ENCODE measurements at places on chromosomes 3 and 15.

GRCh38 chr15:44956388-44956787 lies at the start of gene TERB2:
Gene TERB2 (plus strand): TSS chr15:44956687. CDS start chr15:44956719, 32 bp downstream.
- no peak for DNase-seq

GRCh38 chr3:120550546-120550945 lies 45.6 kb upstream of the NDUFB4 start:
- no peak for DNase-seq
- H3K27ac ChIP-seq = no peak overlapping the region
- H3K27me3 ChIP-seq = no peaks in the 10 kb centered on the region
- H3K36me3 ChIP-seq = no peaks in the 10 kb centered on the region
- no peaks in the 10 kb centered on the region for H3K4me1 ChIP-seq

- no peaks in the 10 kb centered on the region for H3K4me1 ChIP-seq
- DNase-seq = no peak
- H3K27ac ChIP-seq = no peak overlapping the region
- no peaks in the 10 kb centered on the region for H3K27me3 ChIP-seq
- no peak overlapping the region for H3K4me3 ChIP-seq
Measured at GRCh38 chr3:197151580-197151979, 122.0 kb upstream of the MELTF start.

DNA sequence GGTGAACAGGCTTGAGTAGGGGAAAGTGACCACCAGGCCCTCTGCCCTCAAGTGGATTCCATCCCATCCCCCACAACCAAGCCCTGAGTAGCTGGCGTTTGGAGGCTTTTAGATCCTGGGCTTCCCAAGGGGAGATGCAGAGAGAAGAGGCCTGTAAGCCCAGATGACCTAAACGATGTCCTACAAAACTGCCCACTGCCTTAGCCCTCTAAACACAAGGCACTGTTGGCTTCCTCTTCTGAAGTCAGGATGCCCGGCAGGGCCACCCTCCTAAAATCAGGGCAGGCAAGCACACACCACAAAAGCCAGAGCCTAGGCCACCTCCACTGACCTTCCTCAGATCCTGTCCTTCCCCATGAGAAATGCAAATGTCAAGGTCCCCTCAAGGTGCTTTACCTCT lies 68.6 kb downstream of the ADCY5 start:
- no peaks in the 10 kb centered on the region for H3K27me3 ChIP-seq
- H3K36me3 ChIP-seq = no peaks in the 10 kb centered on the region
- DNase-seq = no peak
- no peaks in the 10 kb centered on the region for H3K4me1 ChIP-seq

- H3K27me3 ChIP-seq = no peaks in the 10 kb centered on the region
- DNase-seq = no peak
- H3K4me3 ChIP-seq = no peak overlapping the region
- no peak overlapping the region for H3K27ac ChIP-seq
Measured at GRCh38 chr3:74067296-74067695, 442.6 kb upstream of the PDZRN3 start.

- H3K27ac ChIP-seq = no peak overlapping the region
- H3K4me1 ChIP-seq = peaks cover 16% of the 10 kb centered on the region
- no peaks in the 10 kb centered on the region for H3K36me3 ChIP-seq
- no peak overlapping the region for H3K4me3 ChIP-seq
Measured at GRCh38 chr15:45168751-45169551, 18.8 kb downstream of the SHF start.

- no peak overlapping the region for H3K27ac ChIP-seq
- H3K27me3 ChIP-seq = no peaks in the 10 kb centered on the region
- H3K36me3 ChIP-seq = no peaks in the 10 kb centered on the region
- no peak for DNase-seq
Measured at GRCh38 chr15:70343961-70344621, 246.4 kb upstream of the TLE3 start.

DNA sequence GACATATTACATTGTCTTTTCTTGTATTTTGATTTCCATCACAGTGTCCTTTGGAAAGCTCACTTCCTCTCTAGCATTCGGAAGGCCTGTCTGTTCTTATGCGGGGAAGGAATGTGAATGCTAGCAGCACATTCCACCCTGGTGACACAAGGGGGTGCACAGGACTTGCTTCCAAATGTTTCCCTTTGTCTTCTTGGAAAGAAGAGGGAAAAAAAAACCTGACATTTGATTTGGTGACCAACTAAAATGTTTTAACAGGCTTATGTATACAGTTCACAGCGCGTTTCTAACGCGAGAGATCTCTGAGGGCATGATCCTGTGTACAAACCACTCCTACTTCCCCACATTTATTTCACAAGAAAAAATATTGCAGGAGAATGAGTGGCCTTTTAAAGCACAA lies 107.6 kb upstream of the FXR1 start:
- no peak overlapping the region for H3K4me3 ChIP-seq
- H3K4me1 ChIP-seq = no peaks in the 10 kb centered on the region
- DNase-seq = no peak
- no peak overlapping the region for H3K27ac ChIP-seq
- H3K36me3 ChIP-seq = no peaks in the 10 kb centered on the region
- H3K27me3 ChIP-seq = no peaks in the 10 kb centered on the region

- peaks cover 21% of the 10 kb centered on the region for H3K27me3 ChIP-seq
- H3K4me3 ChIP-seq = peak overlapping the region; percentile 52
- DNase-seq = no peak
- H3K4me1 ChIP-seq = peaks cover 15% of the 10 kb centered on the region
Measured at GRCh38 chr3:57164217-57164656, 916 bp downstream of the IL17RD start.

- no peaks in the 10 kb centered on the region for H3K4me1 ChIP-seq
- no peaks in the 10 kb centered on the region for H3K36me3 ChIP-seq
- H3K4me3 ChIP-seq = no peak overlapping the region
- no peak for DNase-seq
- peaks cover 5% of the 10 kb centered on the region for H3K27me3 ChIP-seq
Measured at GRCh38 chr3:186680869-186681268, 15.1 kb downstream of the HRG start.

DNA sequence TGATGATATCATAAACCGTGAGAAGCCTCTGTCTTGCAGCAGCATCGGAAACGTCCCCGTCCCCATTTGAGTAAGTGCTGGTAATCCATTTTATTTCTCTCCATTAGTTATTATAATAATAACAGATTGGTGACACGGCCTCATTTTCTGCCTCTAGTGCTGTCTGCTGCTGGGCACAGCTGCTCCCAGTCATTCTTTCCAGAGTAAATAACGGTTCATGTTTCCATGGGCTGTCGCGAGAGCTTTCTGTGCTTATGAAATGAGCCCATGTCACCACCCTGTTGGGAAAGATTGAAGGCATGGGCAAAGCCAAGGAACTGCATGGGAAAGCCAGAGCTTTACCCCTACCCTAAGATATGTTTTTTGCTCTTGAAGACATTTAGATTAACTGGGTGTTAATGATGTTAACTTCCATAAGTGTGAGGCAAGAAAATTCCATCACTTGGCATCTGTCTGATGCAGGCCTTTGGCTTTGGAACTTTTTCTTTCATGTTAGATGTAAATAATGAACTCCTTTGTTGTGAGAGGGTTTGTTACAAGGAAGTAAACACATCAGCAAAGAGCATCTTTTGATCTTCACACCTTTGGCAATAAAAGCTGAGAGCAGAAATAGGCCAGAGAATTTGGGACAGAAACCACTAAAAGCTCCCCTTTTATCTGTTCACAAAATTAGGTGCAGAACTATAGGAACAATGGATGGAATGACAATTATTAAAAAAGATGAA lies 141.8 kb downstream of the FILIP1L start:
- no peaks in the 10 kb centered on the region for H3K4me1 ChIP-seq
- no peak for DNase-seq
- no peaks in the 10 kb centered on the region for H3K27me3 ChIP-seq
- no peak overlapping the region for H3K4me3 ChIP-seq
- H3K27ac ChIP-seq = no peak overlapping the region
- no peaks in the 10 kb centered on the region for H3K36me3 ChIP-seq

GRCh38 chr3:106425026-106425425 lies 556.2 kb upstream of the CBLB start:
- H3K4me1 ChIP-seq = no peaks in the 10 kb centered on the region
- H3K36me3 ChIP-seq = no peaks in the 10 kb centered on the region
- no peak overlapping the region for H3K4me3 ChIP-seq
- no peak for DNase-seq

GRCh38 chr15:41979493-41980266 lies 7.3 kb upstream of the EHD4 start:
- H3K36me3 ChIP-seq = no peaks in the 10 kb centered on the region
- no peak overlapping the region for H3K4me3 ChIP-seq
- DNase-seq = no peak
- H3K27me3 ChIP-seq = no peaks in the 10 kb centered on the region
- no peak overlapping the region for H3K27ac ChIP-seq
- no peaks in the 10 kb centered on the region for H3K4me1 ChIP-seq

DNA sequence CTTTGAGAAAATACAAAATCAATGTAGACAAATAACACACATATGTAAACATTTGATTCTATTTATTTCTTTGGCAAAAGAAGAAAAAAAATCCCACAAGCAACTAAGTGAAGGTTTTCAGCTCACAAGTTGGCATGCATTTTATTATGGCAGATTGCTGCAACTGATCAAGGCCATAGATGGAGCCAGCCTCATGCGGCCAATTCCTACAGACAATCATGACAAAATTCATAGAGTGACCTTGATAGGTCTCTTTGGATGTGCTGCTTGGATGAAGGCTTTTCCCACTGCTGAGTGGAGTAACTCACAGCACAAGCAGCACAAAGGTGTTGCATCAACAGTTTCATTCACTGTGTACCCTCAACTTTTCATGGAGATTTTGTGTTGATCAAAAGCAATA lies 22.1 kb downstream of the FBN1 start:
- no peak overlapping the region for H3K27ac ChIP-seq
- H3K36me3 ChIP-seq = no peaks in the 10 kb centered on the region
- DNase-seq = no peak
- no peaks in the 10 kb centered on the region for H3K27me3 ChIP-seq
- no peak overlapping the region for H3K4me3 ChIP-seq
- H3K4me1 ChIP-seq = no peaks in the 10 kb centered on the region

DNA sequence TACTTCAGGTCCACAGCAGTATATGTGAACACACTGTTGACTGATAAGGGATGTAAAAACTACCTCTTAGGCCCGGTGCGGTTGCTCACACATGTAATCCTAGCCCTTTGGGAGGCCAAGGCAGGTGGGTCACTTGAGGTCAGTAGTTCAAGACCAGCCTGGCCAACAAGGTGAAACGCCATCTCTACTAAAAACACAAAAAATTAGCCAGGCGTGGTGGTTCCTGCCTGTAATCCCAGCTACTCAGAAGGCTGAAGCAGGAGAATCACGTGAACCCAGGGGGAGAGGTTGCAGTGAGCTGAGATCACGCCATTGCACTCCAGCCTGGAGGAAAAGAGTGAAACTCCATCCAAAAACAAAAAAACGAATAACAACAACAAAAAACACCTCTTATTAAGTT lies 194.6 kb upstream of the KCNMB2 start:
- no peak overlapping the region for H3K27ac ChIP-seq
- H3K4me1 ChIP-seq = no peaks in the 10 kb centered on the region
- no peak for DNase-seq
- H3K27me3 ChIP-seq = no peaks in the 10 kb centered on the region
- H3K4me3 ChIP-seq = no peak overlapping the region

- H3K4me1 ChIP-seq = peaks cover 11% of the 10 kb centered on the region
- no peaks in the 10 kb centered on the region for H3K36me3 ChIP-seq
- H3K4me3 ChIP-seq = no peak overlapping the region
- no peak overlapping the region for H3K27ac ChIP-seq
- DNase-seq = no peak
Measured at GRCh38 chr15:85402195-85402881, 21.9 kb downstream of the AKAP13 start.

DNA sequence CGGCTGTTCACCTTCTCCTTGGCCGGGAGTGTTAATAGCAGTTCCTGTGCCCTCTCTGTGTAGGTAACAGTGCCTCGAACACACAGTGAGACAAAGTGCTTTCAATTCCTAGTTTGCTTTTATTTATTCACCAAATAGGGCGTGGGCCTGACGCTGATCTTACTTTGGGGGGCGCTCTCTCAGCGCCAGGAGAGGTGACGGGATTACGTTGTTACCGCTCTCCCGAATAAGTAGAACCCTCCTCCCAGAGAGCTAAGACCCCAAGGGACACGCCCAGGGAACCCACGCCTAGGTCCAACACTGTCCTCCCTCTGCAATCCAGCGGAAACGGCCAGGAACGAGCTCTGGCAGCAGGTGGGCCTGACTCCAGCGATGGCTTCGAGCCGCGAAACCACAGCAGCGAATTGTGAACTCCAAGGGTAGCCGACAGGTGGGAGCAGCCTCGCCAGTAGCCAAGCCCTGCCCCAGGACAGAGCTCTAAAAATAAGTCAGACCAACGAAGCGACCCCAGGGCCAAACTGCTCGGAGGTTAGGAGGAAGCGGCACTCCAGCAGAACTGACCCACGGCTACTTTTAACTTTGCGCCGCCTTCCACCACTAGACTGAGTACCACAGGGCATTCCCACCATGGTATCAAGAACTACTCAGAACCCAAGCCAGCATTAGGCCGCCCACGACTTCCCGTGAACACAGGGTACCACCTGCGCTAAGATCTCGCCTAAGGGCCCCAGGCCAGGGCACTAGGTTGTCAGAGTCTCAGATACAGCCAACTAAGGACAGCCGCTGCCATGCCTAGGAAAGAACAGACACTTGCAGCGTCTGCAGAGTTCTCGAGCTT lies 1.6 kb upstream of the SIN3A start:
- peaks cover 21% of the 10 kb centered on the region for H3K4me1 ChIP-seq
- no peaks in the 10 kb centered on the region for H3K36me3 ChIP-seq
- H3K4me3 ChIP-seq = peak overlapping the region; percentile 67
- peak; percentile 34 for DNase-seq

DNA sequence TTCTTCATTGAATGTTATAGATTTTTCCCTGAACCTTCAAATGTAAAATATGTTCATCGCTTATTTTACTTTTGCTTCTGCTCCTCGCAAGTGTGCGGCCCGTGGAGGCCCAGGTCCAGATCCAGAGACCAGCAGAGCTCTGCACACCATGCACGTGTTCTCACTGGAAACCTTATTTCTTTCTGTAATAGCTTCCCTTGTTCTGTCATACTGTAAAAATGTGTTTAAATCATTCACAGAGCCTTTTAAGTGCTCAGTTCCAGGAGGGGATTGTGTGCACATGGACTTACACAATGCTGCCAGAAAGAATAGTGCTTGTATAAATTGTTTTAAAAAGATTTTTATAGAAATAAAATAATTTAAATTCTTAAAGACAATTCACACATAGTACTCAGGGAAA lies 359.3 kb downstream of the GABRG3 start:
- H3K4me3 ChIP-seq = no peak overlapping the region
- H3K36me3 ChIP-seq = no peaks in the 10 kb centered on the region
- H3K27me3 ChIP-seq = no peaks in the 10 kb centered on the region
- H3K27ac ChIP-seq = no peak overlapping the region
- DNase-seq = no peak

DNA sequence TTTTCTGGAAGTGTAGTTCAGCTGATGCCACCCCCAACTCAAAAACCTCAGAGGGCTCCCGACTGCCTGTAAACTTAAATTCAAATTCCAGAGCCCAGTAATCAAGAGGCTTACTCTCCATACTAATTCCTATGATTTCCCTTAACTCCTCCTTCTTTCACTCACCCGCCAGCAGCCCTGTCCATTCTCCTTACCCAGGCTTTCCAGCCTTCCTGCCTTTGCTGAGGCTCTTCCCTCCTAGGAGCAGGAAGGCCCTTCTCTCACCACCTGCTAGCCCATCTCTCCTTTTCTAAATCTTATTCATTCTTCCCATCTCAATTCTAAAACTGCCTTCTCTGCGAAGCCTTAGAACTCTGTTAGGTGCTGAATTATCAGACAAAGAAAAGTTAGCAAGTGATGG lies 30.4 kb downstream of the RORA start:
- no peak overlapping the region for H3K27ac ChIP-seq
- no peaks in the 10 kb centered on the region for H3K27me3 ChIP-seq
- H3K36me3 ChIP-seq = no peaks in the 10 kb centered on the region
- H3K4me3 ChIP-seq = no peak overlapping the region

- no peak overlapping the region for H3K4me3 ChIP-seq
- H3K36me3 ChIP-seq = no peaks in the 10 kb centered on the region
- H3K27me3 ChIP-seq = no peaks in the 10 kb centered on the region
Measured at GRCh38 chr3:136938334-136938733, 19.4 kb upstream of the IL20RB start.
